ENCODE measurements at places on chromosomes 11 and 22. TPM values are rescaled to one million over a fixed set of nuclear protein-coding genes. Genes with fewer than 3 reads are reported as not detected.

DNA sequence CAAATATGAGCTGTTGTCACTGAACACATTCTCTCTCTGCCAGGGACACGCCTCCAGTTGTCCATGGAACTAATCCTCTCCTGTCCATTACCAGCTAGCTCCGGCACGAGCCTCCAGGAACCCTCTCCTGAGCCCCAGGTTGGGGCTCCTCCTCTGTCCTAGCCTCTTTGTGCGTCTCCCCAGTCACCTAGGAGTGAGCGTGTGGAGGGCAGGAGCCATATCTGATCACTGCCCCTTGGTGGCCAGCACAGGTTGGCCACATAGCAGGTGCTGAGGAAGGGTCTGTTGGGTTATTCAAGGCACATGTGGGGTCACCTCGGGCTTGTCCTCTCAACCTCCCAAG lies 2.5 kb downstream of the SYVN1 start:
- DNase-seq: no peak

Gene RDX
- 79.4 TPM for total RNA-seq

DNA sequence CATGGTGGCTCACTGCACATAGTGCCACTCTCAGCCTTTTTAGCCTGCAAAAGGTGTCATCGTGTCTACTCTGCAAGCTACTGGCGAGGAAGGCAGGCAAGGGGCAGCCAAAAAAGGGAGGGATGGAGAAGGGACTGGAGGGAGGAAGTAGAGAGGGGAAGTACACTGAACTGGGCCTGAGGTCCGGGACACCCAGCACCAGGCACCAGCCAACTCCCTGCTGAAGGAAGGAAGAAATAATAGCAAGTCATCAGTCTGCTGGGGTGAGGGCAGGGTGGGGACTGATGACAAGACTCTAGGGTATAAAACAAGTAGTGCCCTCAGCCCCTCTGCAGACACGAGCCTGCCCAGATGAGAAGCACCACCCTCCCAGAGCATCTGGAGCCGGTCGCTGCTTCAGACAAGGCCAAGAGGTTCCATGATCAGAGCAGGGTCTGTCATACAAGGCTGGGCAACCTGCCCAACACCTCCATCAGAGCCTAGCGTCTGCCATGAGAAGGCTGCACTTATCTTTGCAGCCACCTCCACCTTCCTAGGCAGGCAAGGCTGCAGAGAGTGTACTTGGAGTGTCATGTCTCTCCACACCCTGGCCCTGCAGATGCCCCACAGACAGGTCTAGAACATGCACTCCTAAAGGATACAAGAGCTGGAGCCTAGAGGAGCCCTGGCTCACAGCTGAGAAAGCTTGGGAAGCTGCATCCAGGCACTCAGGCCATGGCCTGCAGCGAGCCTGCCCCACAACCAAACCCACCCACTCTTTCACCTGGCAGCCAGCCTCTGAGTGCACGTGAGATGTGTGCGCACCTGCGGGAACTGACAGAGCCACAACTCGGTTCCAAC lies 9.0 kb upstream of the COMT start:
- DNase-seq: no peak

Gene EED
- total RNA-seq: 16.3 TPM

Gene ATM
- 52.7 TPM for total RNA-seq

GRCh38 chr11:367956-368413 lies 1.3 kb upstream of the B4GALNT4 start:
- no peak for DNase-seq

Gene OR4S1
- not detected for total RNA-seq

DNA sequence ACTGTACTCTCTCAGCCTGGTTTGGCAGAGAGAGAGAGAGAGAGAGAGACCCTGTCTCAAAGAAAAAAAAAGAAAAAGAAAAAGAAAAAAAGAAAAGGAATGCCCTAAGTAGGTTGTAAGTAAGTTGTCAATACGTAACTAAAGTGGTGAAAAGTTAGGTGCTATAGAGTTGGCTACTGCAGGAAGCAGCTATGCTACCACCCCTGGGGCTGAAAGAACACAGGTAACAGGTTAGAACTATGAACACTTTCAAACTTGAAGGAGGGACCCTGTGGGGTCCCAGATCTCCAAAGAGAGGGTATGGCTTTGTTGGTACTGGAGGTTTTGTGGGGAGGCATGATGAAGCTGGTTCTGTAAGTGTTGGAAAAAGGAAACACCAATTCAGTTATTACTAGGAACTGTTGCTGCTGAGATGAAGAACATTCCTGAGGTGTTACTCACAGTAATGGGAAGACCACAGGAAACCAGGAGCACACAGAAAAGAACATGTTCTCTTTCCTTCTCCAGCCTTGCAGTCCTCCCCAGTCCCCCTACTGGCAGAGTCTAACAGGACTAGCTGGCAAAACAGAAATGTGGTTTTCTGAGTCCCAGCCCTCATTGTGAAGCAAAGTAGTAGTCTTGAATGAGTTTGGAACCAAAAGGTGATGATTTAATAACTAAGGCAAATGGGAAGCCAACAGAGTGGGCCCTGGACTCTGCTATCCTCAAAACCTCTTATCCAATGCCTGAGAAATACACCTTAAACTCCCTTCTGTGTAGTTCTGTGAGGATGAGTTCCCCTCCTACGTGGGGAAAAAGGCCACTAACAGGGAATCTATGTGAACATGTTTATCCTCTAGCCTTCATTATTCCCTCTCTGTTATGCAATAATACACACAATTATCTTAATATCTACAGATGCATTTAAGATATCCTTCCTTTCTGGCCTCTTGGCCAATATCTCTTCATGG lies 427.0 kb upstream of the DDI1 start:
- DNase-seq: peak; percentile 76

Data from myocyte (in vitro differentiated cells).